ENCODE measurements at places on chromosomes 3 and 15.

DNA sequence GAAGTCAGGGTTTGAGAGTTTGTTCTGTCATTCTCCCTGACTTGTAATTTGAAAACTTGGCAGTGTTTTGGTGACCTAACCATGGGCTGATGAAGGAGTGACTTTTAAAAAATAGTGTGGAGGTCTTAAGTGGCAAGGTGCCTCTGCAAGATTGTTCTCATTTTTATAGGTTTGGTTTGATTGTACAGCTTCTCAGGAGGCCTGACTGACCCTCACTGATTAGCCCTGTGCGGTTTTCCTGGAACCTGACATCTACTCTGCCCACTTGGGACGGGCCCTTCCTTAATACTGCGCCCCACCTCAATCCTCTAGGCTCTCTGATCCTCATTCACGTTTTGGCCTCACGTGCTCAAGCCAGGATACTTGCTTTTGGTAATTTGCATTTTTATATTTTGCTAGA, 2.8 kb downstream of the UBE2E1 start:
- no peak for DNase-seq

DNA sequence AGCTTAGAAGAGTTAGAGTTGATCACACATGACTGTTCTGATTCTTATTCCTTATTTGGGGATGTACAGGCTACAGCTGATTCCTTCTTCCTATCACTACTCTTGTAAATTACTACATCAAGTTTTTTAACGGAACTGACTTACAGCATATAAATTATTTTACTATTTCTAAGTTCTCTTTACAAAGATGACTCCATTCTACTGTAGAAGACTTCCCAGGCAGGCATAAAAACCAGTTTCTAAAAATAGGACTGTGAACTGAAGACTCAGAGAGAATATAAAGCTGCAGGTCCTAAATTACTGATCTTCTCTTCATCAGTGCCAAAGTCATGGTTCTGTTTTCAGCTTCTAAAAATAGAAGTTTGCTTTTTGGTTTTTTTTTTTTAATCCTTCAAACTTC, 38.9 kb downstream of the ANO10 start:
- DNase-seq = no peak

DNA sequence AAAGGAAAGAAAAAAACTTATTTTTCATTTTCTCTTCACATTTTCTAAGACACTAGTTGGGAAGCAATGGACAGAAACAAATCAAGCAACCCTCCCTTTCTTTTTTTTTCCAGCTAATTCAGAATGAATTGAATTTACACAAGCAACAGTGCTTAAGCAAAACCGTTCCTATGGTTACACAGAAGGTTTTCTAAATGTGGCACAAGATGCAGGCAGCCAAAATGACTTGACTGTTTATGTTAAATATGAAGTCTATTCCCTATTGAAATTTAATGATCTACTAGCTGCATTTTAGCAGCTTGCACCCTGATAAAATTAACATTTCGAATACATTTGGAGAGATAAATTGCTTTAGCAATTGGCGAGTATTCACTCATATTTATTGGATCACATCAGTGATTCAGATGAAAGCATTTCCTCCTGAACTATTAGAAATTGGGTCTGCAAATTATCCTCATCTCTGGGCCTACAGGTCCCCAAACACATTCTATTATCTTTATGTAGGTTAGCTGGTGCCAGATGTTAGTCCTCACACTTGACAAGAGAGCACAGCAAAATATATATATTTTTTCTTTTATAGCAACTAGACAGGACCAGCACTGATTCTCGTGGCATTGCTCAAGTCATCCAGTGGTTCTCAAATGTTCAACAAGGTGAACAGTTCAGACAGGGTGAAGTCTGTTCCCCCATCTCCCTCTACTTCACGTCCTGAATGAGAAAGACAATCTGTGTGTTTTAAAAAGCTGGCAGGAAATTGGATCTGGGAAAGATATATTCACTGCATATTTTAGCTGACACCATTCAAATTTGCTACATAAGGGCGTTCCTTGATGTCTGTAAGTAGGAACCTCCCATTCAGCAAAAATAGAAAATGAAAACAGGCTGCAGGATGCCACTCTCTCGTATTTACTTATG, 463.6 kb upstream of the KCNMB2 start:
- DNase-seq = no peak

DNA sequence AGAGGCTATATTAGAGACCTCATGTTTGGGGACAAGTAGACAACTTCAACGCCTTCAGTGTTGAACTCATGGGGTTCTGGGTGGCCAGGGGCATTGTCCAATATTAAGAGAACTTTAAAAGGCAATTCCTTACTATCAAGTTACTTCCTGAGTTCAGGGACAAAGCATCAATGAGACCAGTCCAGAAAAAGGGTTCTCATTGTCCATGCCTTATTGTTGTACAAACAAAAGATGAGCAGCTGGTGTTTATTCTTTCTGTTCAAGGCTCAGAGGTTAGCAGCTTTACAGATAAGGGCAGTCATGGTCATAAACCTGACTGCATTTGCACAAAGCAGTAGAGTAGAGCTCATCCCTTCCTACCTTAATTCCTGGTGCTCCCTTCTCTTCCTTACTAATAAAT, 18.5 kb upstream of the PDHB start:
- no peak for DNase-seq

GRCh38 chr3:172218350-172219323, 179.3 kb downstream of the FNDC3B start:
- peak; percentile 35 for DNase-seq

DNA sequence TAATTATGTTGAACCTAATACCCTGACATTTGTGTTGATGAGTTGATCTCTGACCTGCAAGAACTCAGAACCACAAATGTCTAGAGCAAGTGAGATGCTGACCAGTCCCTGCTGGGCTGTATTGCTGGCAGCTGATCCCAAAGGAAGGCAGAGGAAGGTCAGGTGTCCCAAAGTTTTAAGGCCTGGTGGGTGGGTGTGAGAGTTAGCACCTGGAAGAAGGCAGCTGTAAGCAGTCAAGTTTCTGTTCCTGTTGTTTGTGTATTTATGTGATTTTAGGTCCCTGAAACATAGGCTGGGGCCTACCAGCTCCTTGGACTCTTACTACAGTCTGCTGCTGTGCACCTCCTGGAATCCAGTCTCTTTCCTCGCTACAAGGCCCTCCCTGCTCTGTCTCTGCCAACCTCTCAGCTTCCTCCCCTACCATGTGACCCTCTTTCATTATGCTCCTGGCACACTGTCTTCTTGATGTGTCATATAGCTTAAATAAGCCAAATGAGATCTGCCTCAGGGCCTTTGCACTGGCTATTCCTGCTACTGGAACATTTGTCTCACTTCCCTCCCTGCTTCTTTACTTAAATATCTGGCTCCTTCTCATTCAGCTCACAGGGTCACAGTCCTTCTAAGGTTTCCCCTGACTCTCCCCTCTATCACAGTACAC, 31.0 kb upstream of the ATOSA start:
- DNase-seq = no peak

DNA sequence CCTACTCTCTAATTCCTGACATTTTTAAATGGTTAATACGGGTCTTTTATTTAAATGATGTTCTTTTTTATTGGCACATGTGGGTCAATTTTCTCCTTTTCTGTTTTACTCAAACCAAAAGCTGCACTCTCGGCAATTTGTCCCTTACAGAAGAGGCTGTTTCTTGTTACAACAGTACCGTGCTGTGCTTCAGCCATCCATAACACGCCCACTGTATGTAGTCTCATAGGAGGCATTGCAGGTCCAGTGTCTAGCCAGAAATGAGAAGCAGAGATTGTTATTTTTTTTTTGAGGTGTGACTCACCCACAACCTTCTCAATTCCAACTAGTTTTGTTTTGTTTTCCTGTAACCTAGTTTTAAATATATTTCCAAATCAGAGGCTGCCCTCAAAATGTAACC, 164.6 kb downstream of the GMNC start:
- peak; percentile 67 for DNase-seq

- DNase-seq = peak; percentile 38
These were observed 20.1 kb upstream of the BCL6 start for GRCh38 chr3:187765342-187765741.

DNA sequence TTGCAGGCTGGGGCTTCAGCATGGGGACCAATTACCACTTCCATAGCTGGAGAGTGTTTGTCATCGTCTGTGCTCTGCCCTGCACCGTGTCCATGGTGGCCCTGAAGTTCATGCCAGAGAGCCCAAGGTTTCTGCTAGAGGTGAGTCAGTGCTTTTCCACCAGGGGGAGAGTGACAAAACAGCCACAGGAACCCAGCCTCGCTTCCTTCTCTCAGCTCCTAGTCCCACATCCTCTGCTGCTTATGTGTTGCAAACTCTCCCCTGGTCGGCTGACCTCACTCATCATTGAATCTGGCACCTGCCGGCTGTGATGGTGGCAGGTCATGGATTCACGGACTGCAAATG, 158.3 kb downstream of the SV2B start:
- no peak for DNase-seq

GRCh38 chr3:58063022-58063815, 55.0 kb downstream of the FLNB start:
- DNase-seq = peak; percentile 92

DNA sequence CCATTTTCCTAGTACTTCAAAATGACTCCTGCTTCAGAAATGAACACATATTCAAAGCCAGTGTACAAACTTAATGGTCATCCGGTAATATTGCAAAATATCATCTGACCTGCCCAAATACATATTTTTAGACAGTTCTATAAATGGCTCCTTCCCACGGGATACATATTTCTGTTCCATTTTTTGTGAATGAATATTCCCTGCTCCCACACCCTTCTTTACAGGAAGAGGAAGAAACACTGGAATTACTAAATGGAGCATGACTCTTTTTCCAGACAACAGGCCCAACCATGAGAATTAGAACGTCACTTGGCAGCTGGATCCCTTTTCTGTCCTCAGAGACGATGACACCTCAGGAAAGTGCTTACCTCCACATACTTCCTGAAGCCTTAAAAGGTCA, 38.0 kb upstream of the CBLB start:
- no peak for DNase-seq

DNA sequence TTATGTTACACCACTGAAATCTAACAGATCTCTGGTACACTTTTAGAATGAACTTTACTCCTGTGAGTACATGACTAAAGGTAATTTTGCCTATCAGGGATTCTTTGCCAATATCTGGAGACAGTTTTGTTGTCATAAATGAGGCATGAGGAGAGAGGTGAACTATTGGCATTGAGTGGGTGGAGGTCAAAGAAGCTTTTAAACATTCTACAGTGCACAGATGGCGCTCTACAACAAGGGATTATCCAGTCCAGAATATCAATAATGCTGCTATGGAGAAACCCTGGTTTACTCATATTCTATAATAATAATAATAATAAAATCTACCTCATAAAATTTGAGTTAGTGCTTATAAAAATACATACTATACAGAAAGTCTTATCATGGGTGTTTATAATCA, 702.3 kb downstream of the SI start:
- no peak for DNase-seq

DNA sequence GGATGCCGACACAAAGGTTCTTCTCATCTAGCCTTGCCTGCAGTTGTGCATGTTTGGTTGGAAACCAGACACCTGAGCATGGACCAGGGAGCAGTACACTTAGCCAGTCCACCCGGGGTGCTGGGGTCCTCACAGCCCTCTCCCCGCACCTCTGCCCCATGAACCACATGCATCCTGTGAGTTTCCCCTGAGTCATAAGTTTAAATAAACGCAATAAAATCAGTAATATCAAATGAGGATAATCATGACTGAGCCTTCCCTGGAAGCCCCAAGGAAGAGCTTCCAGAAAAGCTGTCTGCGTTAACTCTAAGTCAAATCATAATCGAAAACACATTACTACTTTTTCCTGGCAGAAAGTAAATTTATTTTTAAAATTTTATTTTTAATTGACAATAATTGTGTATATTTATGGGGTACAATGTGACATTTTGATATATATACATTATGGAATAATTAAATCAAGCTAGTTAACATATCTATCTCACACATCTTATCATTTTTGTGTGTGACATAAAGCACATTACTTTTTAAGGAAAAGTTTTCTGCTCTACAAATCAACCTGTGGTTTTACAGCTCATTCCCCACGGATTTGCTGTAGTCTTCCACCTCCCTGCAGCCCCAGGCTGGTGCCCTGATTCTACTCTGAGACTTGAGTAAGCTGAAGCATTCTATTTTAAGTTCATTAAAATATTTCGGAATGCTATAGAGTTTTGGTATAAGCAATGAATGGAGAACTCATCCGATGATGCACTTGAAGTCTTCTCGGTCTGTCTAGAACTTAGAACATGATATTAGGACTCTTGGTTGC, 166.0 kb upstream of the EIF1B start:
- no peak for DNase-seq

DNA sequence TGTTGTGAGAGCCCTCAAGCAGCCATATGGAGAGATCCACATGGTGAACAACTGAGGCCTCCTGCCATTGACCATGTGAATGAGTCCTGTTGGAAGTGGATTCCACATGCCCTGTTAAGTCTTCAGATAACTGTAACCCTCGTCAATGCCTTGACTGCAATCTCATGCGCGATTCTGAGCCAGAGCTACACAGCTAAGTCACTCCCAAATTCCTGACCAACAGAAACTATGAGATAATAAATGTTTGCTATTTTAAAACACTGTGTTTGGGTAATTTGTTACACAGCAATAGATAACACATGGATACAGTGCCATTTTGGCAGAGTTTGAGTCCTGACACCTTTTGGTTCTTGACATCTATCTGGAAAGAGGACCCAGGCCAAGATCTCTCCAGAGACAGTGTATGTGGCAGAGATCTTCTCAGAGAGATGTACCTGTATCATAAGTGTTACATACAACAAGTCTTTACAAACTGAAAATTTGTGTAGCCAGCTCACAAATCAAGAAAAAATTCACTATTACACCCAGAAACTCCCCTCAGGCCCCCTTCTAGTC, 34.5 kb upstream of the BNC1 start:
- DNase-seq = no peak

Data from astrocyte of the spinal cord (primary cell).